Activated naive CD8-positive, alpha-beta T cell treated with anti-CD3 and anti-CD28 coated beads, Interleukin-2, amount 10 ng/mL, durations not matched to agents 7 days and 5 days (primary cell): ENCODE measurements at places on chromosomes 2 and 18. TPM values are rescaled to one million over a fixed set of nuclear protein-coding genes. Genes with fewer than 3 reads are reported as not detected.
A peak's percentile ranks its signal among the peaks of the same experiment; 100 is the strongest.

DNA sequence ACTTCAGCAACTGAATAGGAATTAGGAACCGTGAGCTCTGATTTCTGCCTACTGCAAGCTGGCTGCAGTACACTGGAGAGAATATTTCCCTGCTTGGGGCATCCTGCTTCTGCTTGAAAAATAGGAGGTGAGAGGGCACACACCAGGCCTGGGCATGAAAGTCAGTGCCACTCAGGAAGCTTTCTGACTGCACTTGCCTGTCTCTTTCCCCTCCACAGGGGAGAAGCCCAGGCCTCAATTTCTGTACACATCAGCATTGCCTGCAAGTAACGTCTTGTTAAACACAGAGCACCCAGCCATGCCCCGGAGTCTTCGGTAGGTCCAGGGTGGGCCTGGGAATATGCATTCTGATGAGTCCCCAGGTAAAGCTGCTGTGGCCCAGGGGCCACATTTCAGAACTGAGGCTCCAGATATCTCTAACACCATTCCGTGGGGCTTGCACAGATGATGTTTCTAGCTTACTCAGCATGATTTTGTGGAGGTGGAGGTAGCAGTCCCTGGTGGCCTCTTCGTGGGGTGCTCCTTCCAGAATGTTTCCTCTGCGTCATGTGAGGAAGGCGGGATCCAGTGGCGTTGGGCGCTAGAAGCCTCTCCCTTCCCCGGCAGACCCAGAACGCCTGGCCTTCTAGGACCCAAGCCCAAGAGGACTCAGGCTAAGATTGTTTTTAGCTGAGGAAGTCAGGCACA lies 114.1 kb downstream of the ZBTB7C start:
- DNase-seq = no peak

IL36A gene
- not detected for total RNA-seq

TMEM182 gene
- 3.6 TPM for total RNA-seq

PSMG2 gene
- 90.6 TPM for total RNA-seq

SCN7A gene
- total RNA-seq = not detected

GRCh38 chr18:55166260-55166598 lies 207.0 kb upstream of the CCDC68 start:
- no peak for DNase-seq

SETBP1 gene
- total RNA-seq = 1.9 TPM

GRCh38 chr18:27769152-27769551 lies 407.8 kb downstream of the CDH2 start:
- no peak for DNase-seq

SPATA3 gene
- total RNA-seq = not detected

- DNase-seq = peak; percentile 30
These were observed at the start of gene THSD7B for GRCh38 chr2:136765256-136766072. Gene THSD7B, plus strand, starts transcription at chr2:136765545. Its CDS starts 116,634 bp downstream, at chr2:136882179.

QPCT gene
- 1.1 TPM for total RNA-seq

- DNase-seq = no peak
These were observed 178.4 kb downstream of the KCNE4 start for GRCh38 chr2:223230352-223230751.

DNA sequence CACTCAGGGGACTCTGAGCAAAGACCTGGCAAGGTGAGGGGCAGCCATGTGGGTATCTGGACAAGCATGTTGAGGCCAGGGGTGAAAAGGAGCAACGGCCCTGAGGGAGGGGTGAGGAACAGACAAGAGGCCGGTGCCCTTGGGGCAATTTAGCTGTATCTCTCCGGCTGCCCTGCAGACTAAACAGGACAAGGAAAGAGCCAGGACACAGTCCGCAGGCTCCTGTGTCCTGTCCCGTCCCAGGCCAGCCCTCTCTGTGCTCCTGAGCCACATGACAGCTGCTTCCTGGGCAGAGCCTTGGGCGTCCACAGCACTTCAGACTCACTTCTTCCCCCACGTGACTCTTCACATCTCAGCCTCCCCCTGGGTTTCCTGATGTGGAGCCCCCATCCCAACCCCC lies 206.1 kb downstream of the KLHL29 start:
- DNase-seq = no peak

GRCh38 chr18:68431111-68431921 lies 283.6 kb downstream of the TMX3 start:
- no peak for DNase-seq

TGFA gene
- 1.0 TPM for total RNA-seq

KANSL3 gene
- total RNA-seq = 69.6 TPM

FEV gene
- total RNA-seq = not detected

DNA sequence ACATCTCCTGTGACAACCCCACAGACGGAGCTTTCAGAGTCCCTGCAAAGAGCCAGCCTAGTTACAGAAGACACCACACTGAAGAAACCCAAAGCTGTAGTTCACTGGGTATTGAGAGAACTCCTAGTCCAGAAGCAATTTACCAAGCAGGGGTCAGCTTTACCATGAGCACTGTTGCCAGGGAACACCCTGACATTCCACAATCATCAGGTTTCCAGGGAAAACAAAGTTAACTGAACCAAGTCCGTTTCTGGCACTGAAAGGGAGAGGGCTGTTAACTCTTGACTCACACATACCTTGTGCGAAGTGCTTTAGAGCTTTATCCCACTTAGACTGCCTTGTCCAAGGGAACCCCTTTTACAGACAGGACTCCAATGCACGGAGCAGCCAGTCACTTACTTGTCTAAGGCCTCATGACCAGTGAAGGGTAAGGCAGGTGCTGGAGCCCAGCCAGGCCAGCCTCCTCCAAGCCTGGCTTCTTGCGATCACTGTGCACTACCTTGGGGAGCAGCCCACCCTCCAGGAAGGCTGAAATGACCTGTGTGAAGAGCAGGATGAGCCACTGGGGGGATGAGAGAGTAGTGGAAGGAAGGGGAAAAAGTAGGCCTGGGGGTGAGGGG lies 53.9 kb downstream of the REEP1 start:
- DNase-seq = no peak

ALPP gene
- total RNA-seq = not detected

- no peak for DNase-seq
These were observed 22.2 kb upstream of the GPR75 start for GRCh38 chr2:53881986-53882385.

DNA sequence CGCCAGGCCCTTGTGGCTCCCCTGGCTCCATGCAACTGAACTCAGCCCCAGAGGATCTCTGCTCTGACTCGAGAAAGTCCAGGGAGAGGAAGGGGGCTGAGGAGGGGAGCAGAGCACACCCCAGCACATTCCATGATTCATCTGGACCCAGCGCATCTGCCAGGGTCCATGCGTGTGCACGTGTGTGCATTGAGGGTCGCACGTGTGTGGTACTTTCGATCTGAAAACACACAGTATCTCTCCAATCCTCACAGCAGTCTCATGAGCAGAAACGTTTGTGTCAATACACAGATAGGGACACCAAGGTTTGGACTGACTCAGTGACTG lies 146.4 kb upstream of the ID2 start:
- no peak for DNase-seq

GRCh38 chr2:28620801-28621171 lies 124.9 kb downstream of the PLB1 start:
- DNase-seq = no peak

- DNase-seq = no peak
These were observed 93.3 kb downstream of the ALPK2 start for GRCh38 chr18:58535340-58536201.

DNA sequence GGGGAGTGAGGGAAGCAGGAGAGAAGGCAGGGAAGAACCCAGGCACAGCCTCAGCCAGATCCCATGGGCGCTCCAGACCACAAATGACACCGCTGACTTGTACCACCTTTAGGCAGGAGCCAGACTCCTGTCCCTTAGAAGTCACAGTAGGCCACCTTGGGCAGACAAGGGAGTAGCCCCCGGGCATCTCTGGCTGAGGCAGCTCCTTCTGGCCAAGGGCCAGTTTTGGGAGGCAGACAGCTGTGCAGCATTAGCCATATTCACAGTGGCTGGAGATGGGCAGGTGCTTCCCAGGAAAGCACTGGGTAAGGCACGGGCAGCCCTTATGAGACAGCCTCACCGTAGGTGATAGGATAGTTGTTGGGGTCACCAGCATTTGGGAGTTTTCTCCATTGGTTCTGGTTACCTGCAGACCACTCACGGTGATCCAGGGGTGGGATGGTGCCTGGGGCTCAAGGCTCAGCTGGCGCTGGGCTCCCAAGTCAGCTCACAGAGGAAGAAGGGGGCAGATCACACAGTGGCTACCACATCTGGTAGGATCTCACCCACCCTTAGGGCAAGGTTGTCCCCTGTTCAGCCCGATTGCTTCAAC lies 2.1 kb downstream of the ASTL start:
- no peak for DNase-seq

FBXO41 gene
- total RNA-seq = 35.7 TPM

DNA sequence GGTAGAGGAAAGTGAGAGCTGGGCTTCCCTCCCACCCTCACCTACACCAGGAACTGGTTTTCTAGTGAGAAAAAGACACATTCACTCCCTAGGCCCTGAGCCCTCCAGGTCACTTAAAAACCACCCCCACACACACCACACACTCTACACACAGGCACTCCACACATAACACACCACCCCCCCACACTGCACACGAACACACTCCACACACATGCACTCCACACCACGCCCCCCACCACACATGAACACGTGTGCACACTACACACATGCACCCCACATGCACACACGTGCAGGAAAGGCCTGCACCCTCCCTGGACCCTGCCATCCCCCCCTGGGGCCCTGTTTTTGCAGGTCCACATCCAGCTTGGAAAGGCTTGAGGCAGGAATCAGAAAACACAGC lies 67.6 kb downstream of the RALBP1 start:
- no peak for DNase-seq

DNA sequence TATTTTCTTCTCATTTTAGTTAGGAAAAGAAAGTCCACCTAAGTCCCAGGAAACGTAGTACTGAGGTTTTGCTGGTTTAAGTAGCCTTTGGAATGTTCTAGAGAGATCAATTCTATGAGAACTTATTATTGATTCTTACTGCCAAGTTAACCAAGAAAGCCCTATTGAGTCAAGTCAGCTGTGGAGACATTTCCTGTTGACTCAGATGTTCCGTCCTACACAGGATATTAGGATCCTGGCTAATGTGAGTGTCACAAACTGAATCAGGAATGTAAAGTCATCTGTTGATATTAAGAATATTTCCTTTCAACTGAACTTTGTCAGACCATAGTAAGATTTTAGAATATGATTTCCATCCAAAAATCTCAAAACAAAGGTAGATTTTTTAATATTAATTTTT lies 654.3 kb downstream of the LRRTM4 start:
- no peak for DNase-seq

IL1B gene
- total RNA-seq = 0.19 TPM
